Large intestine (tissue), 12 donors: ENCODE measurements at places on chromosomes 4 and X.

- no peak for DNase-seq
Observed at GRCh38 chrX:154719132-154719675, 31.7 kb downstream of the GAB3 start.

DNA sequence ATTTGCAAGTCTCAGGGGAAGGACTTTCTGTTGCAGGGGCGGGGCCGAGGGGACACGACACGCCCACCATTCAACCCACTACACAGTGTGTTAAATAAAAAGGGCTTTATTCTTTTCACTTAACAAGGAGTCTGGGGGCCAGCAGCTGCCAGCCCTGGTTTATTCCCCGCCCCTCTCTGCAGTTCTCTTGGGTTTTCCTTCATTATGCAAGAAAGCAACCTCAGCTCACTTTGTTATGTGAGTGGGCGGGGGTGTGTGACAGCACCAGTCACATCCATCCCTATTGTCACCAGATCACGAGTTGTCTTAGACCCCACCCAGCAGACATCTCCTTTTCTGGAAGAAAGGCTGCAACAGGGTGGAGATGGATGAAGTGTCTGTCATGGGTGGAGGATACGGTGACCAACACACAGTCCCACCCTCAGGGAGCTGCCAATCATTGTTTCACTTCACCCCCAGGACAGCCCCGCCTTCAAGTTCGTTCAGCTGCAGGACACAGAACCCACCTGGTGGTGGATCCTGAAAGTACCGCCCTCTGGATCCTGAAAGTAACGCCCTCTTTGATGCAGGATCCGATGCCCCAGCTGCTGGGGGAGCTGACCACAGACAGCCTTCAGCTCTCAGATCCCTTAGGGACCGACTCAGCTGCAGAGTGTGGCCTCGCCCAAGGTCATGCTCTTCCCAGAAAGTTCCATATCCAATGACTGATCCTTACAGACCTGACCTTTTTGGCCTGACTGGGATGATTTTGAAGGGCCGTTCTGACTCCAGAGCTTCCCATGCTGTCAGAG is 79.6 kb downstream of the SMIM20 start:
- DNase-seq = no peak

GRCh38 chrX:121546317-121546716 is 498.9 kb downstream of the GLUD2 start:
- DNase-seq = no peak

GRCh38 chr4:26723216-26723615 is 137.4 kb upstream of the STIM2 start:
- no peak for DNase-seq

- no peak for DNase-seq
Observed at GRCh38 chr4:139208404-139208945, 31.5 kb upstream of the ELF2 start.

GRCh38 chr4:150664935-150665334 is 83.0 kb downstream of the MAB21L2 start:
- peak; percentile 45 for DNase-seq

- no peak for DNase-seq
Observed at GRCh38 chr4:68372588-68372987, 22.7 kb upstream of the YTHDC1 start.

DNA sequence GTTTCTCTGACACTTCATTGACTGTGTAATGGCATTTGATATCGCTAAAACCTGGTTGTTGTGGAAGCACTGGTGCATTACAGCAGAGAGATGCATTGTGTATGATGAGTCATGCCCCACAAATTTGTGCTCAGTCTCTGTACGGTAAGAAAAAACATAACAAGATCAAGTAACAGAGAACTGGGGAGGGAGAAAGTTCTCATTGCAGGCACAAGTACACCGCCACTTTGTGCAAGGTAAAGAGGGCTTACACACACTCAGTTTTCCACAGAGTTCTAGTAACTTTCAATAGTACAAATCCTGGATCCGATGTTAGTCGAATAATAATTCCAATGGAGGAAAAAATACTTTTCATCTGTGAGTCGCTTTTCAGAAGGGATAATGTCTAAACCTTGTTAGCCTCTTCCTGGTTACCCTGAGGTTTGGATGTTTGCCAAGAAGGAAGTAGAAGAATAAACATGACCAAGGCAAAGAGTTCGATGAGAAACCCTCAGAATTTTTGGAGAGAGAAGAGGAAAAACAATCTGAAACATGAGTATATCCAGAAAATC is 512.5 kb upstream of the SLIT2 start:
- no peak for DNase-seq

DNA sequence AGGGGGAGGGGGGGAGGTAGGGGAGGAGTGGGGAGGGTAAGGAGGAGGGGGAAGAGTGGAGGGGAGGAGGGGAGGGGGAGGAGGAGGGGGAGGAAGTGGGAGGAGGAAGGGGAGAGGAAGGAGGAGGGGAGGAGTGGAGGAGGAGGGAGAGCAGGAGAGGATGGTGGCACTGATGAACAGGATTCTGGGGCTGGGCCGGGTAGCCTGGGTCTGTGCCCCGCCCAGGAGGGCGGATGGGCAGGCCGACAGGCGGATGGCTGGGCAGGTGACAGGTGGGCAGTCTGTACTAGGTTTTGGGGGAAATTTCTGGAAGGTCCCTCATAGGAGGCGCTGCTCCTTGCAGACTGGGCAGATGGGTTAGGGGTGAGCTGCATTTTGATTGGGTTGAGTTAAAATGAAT is 66.0 kb upstream of the ADRA2C start:
- DNase-seq = no peak

- DNase-seq = no peak
Observed at GRCh38 chr4:149645790-149646189, 169.9 kb downstream of the IQCM start.

GRCh38 chr4:21893136-21893535 is 55.4 kb downstream of the KCNIP4 start:
- no peak for DNase-seq

- DNase-seq = no peak
Observed at GRCh38 chr4:67765928-67766327, 11.7 kb upstream of the GNRHR start.

- no peak for DNase-seq
Observed at GRCh38 chr4:189613207-189613606, 327.5 kb upstream of the FRG1 start.

- DNase-seq = no peak
Observed at GRCh38 chr4:117560329-117560728, 474.0 kb upstream of the NDST3 start.

GRCh38 chrX:119093991-119094735 is 21.4 kb downstream of the CT47C1 start:
- no peak for DNase-seq

DNA sequence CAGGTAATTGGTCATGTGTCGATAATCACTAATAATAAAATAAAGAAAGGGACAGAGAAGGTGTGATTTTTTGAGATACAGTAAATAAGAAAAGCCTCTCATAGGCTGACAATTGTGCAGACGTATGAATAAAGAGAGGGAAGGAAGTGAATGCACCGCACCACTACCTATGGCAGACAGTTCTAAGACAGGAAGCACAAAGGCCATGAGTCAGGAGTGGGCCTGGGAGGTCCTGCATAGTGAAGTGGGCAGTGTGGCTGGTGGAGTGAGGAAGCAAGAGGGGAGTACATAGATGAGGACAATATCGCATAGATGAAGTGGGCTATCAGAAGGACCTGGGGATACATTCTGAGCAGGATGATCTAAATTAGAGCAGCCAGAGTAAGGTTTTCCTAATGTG is 75.6 kb downstream of the BMP3 start:
- DNase-seq = no peak

- no peak for DNase-seq
Observed at GRCh38 chr4:133355633-133356032, 206.5 kb downstream of the PCDH10 start.

DNA sequence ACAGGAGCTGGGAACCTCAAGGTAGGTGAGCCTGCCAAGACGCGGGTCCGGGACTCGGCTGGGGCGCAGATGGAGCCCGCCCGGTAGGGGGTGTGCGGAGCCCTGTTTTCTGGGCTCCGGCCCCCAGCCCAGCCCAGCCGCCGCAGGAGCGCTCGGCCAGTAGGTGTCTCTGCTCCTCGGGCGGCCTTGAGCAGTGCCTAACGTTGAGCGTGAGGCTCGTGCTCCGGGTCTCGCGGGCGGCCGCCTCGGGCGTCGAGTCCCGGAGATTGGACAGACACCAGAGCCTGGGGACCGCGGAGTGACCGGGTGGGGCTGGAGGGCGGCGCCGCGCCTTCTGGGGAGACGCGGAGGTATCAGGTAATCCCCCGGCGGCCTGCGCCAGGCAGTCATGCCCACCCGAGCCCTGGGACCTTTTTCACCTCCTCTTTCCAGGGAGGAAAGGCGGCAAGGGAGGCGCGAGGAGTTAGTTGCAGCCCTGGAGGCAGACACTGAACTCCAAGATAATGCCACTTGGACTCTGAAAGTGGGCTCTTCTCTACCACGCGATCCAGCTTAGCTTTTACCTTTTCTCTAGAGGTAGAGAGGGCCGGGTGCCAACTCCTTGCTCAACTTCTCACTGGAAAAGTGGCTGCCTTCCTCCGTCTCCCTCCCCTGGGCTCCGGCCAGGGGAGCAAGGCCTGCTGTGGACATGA is 14.5 kb upstream of the FGG start:
- DNase-seq = peak; percentile 46

- DNase-seq = no peak
Observed at GRCh38 chr4:126687655-126688358, 945.0 kb upstream of the INTU start.

GRCh38 chr4:139605516-139605915 is 49.5 kb upstream of the SETD7 start:
- DNase-seq = no peak

GRCh38 chr4:98639523-98639922 is 18.9 kb downstream of the TSPAN5 start:
- no peak for DNase-seq

DNA sequence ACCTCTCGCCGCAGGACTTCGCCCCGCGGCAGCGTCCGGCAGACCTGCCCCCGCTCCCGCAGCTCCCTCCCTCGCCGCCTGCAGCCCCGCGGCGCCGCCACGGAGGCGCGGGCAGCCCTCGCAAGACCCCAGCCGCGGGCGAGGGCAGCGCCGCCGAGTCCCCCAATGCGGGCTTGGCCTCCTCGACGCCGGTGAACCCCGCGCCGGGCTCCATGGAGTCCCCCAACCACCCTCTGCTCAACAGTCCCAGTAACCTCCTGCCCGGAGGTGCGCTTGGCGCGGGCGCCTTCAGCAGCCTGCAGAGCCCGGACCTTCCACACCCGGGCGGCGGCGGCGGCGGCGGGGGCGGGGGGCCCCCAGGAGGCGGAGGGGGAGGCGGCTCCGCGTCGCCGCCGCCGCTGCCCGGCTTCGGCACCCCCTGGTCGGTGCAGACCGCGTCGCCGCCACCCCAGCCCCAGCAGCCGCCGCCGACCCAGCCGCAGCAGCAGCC is 1.2 kb downstream of the CPEB2 start:
- peak; percentile 56 for DNase-seq

GRCh38 chr4:39664828-39665731 is 26.4 kb upstream of the SMIM14 start:
- DNase-seq = peak; percentile 69

- peak; percentile 76 for DNase-seq
Observed at GRCh38 chrX:12949927-12950656, 24.8 kb upstream of the TMSB4X start.

GRCh38 chrX:118864063-118864635 is 40.5 kb downstream of the ZCCHC12 start:
- DNase-seq = no peak

DNA sequence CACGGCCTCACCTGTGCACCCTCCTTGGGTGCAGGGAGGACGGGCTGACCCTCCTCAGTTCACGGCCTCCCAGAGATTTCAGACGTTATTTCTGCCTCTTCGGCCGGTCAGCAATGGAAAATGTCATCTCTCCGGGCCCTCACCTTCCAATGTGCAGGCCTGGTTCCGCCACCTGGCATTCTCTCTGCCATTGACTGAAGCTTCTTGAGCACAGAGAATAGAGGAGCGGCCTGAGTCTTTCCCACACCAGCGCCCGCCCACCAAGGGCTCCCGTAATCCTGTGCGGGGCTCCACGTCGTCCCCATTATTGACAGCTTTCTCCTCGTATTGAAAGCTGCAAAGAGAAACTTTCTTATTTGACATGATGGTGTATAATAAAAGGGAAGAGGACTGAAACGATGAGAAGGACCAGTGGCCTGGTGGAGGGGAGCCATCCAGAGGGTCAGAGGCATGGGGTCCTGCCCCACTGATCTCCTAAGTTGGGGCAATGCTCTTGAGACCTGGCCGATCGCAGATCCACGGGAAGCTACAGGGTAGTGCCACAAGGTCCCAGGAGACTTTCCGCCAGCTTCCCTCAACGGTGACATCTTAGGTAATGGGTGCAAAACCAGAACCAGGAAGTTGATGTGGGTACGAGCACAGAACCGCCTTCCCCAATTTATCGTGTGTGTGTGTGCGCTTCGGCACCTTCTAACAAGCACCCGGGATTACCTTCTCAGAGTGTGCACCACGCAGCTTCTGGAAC is 20.6 kb downstream of the HTRA3 start:
- DNase-seq = no peak

- DNase-seq = peak; percentile 92
Observed at GRCh38 chr4:153204247-153204671, at the start of gene TRIM2. Gene TRIM2 (plus strand): TSS chr4:153204443. CDS start chr4:153204531, 88 bp downstream.

DNA sequence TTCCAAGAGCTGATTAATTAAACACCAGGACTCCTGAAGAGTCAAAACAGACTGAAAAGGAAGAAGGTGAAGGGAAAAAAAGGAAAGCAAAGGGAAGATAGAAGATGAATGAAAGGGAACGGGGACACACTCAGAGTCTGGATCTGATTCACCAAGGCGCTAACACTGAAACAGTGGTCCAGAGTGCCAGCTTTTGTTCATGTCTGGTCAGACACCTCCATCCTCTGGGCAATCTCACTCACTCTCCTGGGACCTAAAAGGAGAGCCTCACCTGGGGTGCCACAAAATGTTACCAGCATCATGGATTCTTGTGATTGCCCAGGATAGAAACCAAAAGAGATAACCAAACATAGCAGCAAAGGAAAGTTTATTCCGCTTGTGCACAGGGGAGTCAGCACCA is 120.3 kb upstream of the AFF2 start:
- DNase-seq = no peak

DNA sequence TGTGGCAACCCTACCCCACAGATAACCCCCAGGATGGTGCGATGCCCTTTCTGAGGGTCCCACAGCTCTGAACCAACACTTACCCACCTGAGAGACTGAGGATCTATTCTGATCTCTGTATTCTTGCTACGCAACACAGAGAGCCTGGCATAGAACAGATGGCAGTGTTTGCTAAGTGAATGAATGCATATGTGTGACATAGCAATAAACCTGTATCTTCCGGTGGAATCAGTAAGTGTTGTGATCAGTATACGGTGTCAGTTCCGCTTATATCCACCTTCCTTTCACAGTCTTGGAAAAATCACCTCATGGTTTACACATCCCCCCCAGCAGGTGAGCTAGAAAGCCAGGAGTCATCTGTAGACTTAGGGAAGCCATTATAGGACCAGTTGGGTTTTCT is 5.9 kb upstream of the HSD17B10 start:
- DNase-seq = no peak

GRCh38 chr4:150867148-150867547 is 147.9 kb downstream of the LRBA start:
- DNase-seq = peak; percentile 73

DNA sequence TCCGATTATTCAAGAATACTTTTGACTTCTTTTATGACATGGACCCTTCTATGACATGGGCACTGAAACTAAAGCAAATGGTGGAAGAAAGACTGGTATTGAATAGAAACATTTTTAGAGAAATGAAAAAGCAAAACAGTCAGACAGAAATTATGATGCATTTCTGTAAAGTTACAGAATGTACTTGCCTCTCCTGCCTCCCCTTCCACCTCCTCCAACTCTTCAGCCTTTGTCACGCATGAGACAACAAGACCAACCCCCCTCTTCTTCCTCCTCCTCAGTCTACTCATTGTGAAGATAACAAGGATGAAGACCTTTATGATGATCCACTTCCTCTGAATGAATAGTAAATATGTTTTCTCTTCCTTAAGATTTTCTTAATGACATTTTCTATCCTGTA is 46.3 kb upstream of the HUWE1 start:
- DNase-seq = no peak

- no peak for DNase-seq
Observed at GRCh38 chr4:16867827-16868226, 30.6 kb downstream of the LDB2 start.
